ENCODE measurements at places on chromosomes 12 and 14.

GRCh38 chr12:112010415-112011344 lies 2.3 kb downstream of the TMEM116 start:
- no peak for ATAC-seq

DNA sequence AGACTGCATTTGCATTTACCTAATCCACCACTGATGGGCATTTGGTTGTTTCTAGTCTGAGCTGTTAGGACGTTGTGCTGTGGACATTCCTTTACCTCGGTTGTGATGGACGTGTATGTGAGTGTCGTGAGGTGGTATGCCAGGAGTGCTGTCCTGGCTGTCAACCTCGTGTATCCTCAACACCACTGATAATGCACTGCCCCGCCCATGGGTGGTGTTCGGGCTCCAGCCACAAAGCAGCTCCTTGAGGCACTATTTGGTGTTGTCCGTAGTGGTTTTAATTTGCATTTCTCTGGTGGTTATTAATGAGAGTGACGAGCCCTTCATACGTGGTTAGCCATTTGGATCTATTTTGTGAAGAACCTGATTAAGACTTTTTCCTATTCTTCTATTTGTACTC lies 87.6 kb downstream of the PPP2R5C start:
- ATAC-seq = no peak

DNA sequence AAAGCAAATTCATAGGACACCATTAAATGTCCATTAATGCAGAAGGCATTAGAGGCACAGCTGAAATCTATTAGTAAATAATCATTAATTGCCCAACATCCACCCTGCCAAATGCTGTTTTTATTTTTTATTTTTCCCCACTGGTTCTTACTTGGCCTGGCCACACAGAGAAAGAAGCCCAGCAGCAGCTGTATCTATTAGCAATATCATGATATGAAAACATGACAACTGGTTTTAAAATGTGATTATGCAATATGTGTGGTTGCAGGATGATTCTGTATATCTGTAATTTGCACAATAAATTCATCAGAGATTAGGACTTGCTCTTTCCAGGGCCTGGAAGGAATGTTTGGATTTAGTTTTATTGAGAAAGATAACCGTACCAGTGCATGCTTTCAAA lies 44.9 kb downstream of the SIX6 start:
- ATAC-seq = no peak

DNA sequence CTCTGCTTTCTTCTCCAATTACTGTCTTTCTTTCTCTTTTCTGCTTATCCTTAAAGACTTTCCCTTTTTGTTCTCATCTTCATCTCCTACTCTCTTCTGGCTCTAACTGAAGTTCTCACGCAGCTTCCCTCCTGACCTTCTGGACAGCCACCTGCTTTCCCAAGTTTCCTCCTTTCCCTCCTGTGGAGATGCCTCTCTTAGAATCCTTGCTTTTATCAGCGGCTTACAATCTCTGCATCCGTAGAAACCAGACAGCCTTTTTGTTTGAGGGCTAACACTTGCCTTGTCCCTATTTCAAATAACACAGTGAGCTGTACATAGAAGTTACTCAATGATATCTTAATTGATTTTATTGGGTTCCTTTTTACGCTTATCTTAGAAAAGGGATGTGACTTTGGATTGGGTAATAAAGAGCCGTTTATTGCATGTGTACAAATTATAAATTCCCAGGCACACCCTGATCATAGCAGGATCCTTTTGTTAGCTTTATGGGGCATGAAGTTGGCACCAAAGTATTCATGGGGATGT lies 2.1 kb upstream of the LGALS3 start:
- no peak for ATAC-seq

DNA sequence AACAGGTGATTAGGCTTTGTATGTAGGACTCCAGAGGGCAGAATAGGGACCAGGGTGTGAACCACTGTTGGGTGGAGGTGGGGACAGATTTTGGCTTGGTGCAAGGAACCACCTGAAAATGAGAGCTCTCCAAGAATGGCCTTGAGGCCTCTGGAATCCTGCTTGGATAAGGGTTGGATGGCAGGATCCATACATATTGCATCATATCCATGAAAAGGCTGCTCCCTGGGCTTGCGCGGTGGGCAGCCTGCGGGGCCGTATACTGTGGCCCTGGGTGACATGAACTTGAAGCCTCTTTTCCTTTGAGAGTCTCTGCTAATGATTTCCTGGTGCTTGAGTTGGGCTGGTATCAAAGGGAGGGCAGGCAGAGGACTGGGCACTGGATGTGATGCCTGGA lies 1.3 kb upstream of the SLC10A1 start:
- no peak for ATAC-seq

- ATAC-seq = no peak
These were observed 13.2 kb downstream of the PLBD1 start for GRCh38 chr12:14554281-14555007.

GRCh38 chr12:73362666-73363065 lies 1090.5 kb downstream of the TRHDE start:
- no peak for ATAC-seq

DNA sequence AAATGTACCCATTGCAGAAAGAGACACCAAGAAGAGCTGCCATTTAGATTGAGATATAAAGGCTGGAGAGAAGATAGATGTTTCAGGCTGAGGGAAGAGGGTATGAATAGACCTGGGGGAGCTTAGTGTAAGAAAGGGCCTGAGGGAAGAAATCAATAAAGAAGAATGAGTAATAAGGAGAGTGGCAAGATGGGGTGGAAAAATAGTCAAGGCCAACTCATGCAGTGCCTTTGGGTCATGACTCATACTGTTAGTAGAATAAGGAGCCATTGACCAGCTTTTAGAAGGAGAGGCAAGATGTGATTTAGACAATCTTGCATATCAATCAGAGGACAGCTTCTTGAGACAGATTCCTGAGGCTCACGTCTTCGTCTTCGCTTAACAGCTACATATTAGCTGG lies 287.5 kb downstream of the DUSP6 start:
- ATAC-seq = no peak

DNA sequence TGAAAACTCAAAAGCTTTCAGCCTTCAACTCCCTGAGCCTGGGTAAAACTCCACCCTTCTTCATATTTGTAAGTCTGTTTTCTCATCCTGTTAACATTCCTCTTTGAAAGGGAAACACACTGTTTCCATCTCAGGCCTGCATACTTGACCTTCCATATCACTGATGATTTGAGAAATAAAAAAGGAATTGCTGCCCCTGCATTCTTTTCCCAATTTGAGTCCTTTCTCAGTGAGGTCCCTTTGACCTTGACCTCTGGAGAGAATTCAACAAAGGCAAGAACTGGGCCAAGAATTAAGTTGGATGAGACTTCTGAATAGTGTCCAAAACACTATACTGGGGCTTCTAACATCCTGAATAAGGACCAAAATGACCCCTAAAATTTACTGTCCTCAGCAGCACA lies 108.0 kb downstream of the AEBP2 start:
- ATAC-seq = peak; percentile 95

DNA sequence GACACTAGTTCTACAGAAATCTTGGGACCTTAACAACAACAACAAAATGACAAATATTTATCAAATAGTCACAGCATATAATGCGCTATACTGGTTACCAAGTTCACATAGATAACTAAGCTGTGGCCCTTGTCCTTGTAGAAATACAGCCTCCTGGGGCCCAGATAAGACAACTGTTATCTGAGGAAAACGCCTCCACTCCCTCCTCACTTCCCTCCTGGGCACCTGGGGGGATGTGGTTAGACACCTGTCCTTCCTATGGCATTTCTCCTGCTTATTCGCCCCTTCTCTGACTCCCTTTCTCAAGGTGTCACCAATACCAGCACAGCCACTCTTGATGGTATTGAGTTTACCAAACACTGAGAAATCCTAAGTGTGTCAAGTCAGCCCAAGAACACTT lies 419.4 kb downstream of the RAD51B start:
- ATAC-seq = no peak

- no peak for ATAC-seq
These were observed 27.9 kb upstream of the SPPL3 start for GRCh38 chr12:120932058-120932457.

- no peak for ATAC-seq
These were observed 222.2 kb downstream of the ERC1 start for GRCh38 chr12:1213205-1213604.

- ATAC-seq = no peak
These were observed 15.7 kb upstream of the RMST start for GRCh38 chr12:97446895-97447294.

DNA sequence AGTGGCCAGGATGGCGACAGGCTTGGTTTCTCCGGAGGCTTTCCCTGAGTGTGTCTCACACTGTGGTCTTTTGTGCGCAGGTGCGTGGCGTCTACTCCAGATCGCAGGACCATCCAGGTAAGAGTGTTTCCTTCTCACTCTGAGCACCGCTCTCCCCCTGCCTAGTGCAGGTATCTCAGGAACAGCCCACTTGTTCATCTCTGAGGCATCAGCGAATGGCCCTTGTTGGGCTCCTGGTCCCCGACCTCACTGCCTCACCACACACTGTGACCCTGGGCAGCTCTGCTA lies 781 bp downstream of the ADGRD1 start:
- no peak for ATAC-seq

DNA sequence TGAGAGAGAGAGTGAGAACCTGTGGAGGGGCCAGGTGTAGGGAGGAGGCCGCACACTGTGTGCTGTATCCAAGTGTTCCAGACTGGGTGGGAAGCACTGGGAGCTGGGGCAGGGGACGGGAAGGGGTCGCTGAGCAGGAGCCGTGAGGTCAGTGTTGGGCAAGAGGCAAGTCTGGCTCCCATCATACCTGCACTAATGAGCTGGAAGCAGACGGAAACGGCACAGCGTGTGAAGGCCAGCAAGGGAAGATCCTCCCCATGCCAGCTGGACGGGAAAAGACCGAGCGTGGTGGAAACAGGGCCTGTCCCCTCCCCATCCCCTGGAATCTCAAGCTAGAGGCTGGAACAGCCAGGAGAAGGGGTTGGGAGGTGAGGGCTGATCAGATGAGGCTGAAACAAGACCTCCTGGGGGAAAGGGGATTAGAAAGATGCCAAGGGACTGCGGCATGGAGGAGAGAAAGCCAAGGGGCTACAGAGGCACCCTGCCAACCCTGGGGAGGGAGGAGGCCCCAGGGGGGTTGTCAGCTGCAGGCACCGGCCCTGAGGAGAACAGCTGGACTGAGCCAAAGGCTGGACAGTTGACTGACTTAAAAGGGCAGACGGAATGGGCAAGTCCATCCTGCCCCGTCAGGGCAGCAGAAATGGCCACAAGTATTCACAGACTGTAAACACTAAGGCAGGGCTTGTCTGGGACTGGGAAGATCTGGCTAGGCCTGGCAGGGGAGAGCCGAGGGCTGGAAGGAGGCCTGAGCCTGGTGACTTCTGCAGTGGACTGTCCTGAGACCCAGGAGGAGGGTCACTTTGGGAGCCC lies 19.0 kb upstream of the LTBP2 start:
- no peak for ATAC-seq

GRCh38 chr12:112711026-112711425 lies 80.5 kb upstream of the RPH3A start:
- no peak for ATAC-seq

DNA sequence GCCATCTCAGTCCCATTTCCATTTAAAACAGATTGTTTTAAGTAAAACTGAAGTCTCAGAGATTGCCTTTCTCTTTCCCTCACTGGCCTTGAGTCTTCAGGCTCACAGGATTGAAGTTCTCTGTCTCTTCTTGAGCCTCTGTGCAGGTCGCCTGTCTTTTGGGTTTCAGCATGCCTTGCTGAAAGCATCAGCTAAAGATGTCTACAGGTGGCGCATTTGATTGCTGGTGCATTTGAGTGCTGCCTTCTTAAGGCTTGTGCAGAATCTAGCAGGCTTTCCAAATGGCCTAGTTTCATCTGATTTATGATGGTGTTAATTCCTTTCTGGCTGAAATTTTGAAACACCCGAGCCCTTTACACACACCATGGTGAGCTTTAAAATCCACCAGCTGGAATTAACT lies 1062.2 kb upstream of the FBXO33 start:
- ATAC-seq = no peak

- no peak for ATAC-seq
These were observed 101.9 kb downstream of the RFLNA start for GRCh38 chr12:124396544-124397398.
